Sciatic nerve (tissue), 2 donors: ENCODE measurements at places on chromosomes 4 and X. TPM values are rescaled to one million over a fixed set of nuclear protein-coding genes. Genes with fewer than 3 reads are reported as not detected.

DNA sequence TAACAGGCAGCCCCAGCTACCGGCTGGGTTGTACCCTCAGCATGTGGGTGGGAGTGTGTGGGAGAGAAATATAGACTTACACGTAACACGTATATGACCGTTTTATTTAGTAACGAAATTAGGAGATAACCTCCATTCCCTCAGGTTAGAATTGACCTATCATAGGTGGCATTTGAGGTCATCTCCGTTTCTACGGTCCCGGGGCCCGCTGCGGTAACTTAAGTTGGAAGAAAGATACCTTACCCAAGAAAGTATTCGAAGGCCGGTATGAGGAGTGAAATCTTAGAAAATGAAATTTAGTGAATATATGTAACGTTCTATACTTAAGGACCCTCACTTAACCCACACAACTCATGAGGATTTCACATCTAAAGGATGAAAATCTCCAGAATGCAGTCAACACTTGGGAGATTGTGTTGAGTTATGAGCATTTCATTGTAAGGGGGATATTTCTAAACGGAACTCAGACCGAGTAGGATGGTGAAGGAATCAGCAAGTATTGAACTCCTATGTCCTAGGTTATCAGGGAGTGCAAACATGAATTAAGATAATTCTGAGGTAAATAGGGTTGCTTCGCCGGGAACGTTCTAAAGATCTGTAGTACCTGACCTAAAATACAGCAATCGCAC lies 891 bp downstream of the CISD2 start:
- no peak for DNase-seq

DNA sequence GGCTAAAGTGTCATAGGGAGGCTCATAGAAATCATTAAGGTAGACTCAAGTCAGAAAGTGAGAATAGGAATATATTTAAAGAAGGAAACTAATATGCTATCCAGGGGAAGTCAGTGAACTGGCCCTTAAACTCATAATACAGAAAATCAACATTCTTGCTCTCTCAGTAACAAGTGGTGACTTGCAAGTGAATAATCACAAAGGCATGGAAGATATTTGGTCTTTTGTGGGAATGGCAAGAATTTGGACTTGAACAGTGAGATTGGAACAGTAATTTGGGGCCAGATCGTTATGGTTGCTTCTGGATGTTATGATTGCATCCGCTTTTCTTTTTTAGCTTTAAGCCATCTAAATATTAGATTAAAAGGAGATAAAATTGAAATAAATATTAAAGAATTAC lies 103.8 kb downstream of the TBC1D19 start:
- DNase-seq = no peak

DNA sequence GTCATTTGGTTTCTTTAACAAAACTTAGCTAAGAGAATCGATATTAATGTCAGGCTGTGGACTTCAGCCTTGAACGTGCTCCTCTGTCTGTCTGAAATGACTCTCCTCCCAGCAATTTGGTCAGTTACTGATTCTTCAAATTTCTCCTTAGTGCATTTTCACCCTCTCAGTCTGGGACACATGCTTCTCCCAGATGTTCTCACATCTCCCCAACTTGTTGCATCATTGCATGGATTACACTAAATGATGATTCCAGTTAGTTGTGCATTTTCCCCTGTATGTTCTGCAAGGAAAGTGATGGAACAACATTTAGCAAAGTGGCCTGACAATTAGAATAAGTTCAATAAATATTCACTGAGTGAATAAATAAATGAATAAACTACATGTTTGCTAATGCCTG lies 94.4 kb downstream of the NLGN4X start:
- no peak for DNase-seq

- no peak for DNase-seq
These were observed 2.5 kb downstream of the NYX start for GRCh38 chrX:41449615-41450014.

DNA sequence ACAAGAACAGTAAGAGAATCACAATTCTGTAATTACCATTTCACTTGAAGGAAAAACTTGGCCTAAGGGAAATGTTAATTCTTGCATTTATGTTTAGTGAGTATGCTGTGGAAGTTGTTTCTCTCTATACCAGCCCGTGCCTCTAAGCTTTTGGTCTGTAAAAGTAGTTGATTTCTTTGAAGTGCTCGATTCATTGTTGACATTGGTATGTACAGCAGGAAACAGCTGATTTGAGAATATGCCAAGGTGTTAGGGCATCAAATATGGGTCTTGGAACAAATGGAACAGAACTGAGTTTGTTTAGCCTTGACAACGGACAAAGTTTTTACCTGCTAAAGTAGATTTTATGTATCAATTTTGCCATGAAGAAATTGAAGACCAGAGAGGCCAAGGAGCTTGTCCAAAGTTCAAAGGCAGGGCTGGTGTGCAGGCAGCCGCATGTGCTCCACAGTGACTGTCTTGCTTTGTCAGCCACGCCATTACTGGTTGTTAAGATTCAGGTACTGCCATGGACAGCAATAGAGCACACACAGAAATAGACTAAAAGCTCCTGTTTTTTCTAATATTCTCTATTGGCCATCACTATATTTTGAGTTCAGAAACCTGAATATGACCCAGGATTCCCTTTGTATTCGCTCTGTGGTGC lies 75.5 kb upstream of the TLR3 start:
- DNase-seq = no peak

- no peak for DNase-seq
These were observed 29.8 kb downstream of the YY2 start for GRCh38 chrX:21885568-21885967.

Gene FAM184B
- not detected for total RNA-seq
